ENCODE measurements at places on chromosomes 2 and 18.

- no peak for DNase-seq
Measured at GRCh38 chr2:95347681-95348608, 50.8 kb downstream of the KCNIP3 start.

DNA sequence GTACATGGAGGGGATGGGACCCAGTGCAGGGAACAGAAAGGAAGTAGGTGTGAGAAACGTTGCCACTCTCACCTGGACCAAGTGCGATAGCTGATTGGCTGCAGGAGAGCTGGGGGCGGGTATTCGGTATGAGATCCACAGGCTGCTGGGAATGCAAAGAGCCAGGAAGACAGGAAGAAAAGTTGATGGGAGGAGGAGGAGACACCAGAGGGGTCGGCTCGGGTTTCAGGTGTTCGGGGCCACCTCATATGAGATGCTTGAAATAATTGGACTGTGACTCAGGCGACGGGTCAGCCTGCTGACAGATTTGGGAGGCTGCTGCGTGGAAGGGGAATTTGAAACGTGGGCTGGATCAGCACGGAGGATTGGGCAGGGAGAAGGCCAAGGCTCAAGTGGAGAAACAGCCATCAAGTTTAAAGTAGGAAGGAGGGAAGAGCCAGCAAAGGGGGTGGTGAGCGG is 65.1 kb downstream of the MRPS9 start:
- DNase-seq, result no peak

DNA sequence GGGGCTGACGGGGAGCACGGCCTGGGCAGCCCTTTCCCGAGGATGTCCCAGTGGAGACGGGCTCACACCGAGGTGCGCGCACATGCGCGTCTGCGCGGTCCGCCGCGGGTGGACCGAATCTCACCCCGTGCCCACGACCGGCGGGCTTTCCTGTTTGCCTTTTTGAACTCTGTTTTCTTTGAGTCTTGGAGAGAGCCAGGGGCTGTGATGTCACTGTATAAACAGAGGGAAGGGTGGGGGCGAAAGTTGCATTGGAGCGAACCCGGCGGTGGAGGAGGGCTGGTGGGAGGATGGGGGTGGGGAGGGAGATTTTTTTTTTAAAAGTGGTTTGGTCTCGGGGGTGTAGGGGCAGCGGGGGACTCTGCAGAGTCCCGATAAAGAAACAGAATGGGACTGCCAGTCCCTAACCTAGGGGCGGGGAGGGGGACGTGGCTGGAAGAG is 141.2 kb upstream of the CTAGE1 start:
- DNase-seq, result no peak

DNA sequence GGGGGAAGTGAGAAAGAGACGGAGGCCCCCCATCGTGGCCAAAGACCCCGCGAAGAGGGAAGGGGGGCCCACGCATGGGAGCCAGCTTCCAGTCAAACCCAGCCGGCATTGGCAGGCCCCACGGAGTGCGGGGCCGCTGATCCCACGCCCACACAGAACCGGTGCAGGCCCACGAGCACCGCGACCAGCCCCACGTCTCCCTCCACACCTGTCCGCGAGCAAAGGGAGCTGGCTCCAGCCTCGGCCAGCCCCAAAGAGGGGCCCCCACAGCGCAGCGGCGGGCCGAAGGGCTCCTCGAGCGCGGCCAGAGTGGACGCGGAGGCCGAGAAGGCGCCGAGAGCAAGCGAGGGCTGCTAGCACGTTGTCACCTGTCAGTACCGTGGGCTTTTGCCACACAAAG is 125.0 kb upstream of the TWIST2 start:
- DNase-seq, result no peak

GRCh38 chr2:156437272-156437930 is 1.2 kb downstream of the GPD2 start:
- DNase-seq, result no peak

DNA sequence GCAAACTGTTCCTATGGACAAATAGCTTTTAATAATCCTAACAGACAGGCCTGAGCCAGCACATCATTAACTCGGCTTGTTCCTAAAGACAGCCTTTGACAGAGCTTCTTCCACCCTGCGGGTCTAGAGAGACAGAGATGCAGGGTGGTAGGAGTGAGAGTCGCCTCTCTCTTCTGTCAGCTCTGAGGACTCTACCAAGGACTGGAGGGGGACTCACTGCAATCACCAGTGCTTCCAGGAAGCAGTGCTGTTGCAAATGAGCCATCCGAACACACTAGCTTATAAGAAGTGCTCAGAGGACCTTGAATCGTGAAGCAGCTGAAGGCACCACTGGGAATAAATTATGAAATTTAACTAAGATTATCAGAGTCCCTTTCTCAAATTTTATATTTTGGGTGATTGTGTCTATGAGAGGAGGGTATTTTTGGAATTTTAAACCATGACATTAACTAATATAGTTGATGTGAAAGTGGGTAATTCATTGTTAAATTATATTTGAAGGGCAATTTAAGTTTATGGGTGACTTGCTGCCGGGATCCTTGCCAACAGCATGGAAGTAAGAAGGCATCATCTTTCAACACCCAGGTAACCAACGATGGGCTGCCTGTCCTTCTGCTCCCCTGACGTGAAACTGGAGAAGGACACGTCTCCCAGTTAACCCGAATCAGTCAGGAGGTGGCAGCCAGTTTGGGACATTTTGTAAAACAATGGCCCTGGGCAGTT is 43.6 kb upstream of the PXDN start:
- DNase-seq, result no peak

GRCh38 chr2:25514043-25514637 is 159.2 kb downstream of the DTNB start:
- DNase-seq, result no peak

DNA sequence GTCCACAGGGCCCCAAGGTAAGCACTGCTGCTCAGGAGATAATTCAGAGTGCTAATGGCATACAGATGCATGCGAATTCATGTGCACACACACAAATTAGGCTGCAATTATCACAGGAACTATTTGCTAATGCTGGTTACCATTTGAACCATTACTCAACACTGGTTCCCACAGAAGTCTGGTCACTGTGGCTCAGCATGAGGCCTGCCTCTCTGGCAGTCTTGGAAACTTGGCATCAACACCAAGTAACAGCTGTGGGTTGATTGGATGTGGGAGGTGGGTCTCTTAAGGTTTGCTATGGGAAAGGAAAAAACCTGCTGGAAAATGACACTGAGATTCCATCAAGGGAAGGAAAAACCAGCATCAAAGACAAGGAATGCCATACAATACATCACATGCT is 105.0 kb downstream of the CELF4 start:
- no peak for DNase-seq

GRCh38 chr2:61425605-61426155 is 45.2 kb downstream of the USP34 start:
- DNase-seq, result peak; percentile 13

- no peak for DNase-seq
Measured at GRCh38 chr2:28135324-28135723, 244.8 kb downstream of the BABAM2 start.

- DNase-seq, result peak; percentile 31
Measured at GRCh38 chr2:170716851-170717598, 1.9 kb downstream of the SP5 start.

DNA sequence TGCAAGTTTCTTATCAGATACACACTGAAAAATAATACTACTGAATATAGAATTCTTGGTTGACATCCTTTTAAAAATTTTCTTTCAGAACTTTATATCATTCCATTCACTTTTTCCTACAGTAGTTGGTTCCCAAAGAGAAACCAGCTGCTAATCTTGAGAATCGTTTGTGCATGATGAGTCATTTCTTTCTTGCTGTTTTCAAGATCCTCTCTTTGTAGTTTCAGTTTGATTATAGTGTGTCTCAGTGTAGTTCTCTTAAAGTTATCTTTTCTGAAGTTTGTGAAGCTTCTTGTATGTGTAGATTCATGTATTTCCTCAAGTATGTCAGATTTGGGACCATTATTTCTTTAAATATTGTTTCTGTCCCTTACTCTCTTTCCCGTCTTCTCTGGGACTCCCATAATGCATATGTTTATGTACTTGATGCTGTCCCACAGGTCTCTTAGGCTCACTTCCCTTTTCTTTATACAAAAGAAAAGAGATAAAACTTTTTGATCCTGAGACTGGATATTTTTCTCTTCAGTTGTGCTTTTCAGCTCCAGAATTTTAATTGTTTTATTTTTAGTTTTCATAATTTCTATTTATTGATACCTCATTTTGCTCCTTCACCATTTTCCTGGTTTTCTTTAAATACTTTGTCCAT is 801.0 kb downstream of the TDRD15 start:
- DNase-seq, result no peak

DNA sequence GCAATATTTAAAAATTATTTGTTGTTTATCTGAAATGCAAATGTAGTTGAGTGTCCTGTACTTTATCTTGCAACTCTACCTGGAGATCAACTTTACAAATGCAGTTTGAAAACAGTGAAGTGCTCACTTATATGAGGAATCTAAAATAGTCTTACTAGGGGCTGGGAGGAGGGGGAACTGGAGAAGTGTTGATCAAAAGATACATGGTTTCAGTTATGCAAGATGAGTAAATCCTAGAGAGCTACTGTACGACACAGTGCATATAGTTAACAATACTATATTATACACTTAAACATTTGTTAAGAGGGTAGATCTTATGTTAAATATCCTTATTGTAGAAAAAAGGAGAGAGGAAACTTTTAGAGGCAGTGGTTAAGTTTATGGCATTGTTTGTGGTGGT is 241.9 kb downstream of the BCL11A start:
- no peak for DNase-seq

GRCh38 chr18:57585855-57586250 is 649 bp downstream of the FECH start:
- no peak for DNase-seq

GRCh38 chr18:40222776-40223175 is 1732.3 kb upstream of the PIK3C3 start:
- no peak for DNase-seq

GRCh38 chr2:224520064-224520463 is 65.1 kb downstream of the CUL3 start:
- DNase-seq, result peak; percentile 7

- DNase-seq, result peak; percentile 13
Measured at GRCh38 chr2:109217362-109218086, 88.5 kb downstream of the SH3RF3 start.

- DNase-seq, result no peak
Measured at GRCh38 chr2:51420511-51420910, 388.6 kb upstream of the NRXN1 start.

DNA sequence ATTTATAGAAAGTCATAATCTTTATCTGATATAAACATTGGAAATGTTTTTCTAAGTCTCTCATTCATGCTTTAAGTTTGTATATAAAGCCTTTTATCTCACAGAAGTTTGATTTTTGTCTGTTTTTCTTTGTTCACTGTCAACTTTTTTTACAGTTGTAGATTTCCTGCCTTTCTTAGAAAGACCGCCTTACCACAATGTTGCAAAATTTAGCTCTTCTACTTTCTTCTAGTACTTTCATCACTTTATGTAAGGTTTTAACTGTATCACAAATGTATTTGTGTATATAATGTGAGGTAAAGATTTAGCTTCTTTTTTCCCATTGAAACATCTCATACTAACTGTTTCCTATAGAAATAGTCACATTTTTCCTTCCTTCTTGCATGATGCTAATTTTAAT is 136.1 kb downstream of the DNAH6 start:
- no peak for DNase-seq

- DNase-seq, result no peak
Measured at GRCh38 chr2:47265158-47265557, 110.0 kb upstream of the STPG4 start.

GRCh38 chr2:215447673-215448081 is 11.8 kb upstream of the FN1 start:
- DNase-seq, result no peak

GRCh38 chr2:10759151-10759714 is 37.8 kb downstream of the ATP6V1C2 start:
- no peak for DNase-seq

DNA sequence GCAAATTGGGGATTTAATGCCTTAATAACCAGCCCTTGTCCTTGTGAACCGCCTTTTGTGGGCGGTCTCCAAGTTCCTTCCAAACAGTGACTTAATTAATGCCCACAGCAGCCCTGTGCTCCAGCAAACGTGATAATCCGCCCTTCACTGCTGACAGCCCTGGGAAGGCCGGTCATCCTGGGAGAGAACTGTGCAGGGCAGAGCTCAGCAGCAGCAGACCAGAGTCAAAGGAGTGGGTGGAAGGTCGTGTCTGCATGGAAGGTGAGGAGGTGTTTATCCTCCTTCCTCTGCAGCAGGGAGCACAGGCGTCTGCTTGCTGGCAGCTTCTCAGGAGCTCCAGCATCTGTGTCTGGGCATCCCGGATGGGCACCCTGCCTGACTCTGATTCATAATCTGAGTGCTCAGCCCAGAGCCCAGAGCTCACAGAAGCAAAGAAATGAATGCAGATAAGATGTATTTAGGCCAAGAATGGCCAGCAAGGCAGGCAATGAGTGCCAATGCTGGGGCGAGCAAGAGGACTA is 270.0 kb upstream of the PXDN start:
- DNase-seq, result no peak

DNA sequence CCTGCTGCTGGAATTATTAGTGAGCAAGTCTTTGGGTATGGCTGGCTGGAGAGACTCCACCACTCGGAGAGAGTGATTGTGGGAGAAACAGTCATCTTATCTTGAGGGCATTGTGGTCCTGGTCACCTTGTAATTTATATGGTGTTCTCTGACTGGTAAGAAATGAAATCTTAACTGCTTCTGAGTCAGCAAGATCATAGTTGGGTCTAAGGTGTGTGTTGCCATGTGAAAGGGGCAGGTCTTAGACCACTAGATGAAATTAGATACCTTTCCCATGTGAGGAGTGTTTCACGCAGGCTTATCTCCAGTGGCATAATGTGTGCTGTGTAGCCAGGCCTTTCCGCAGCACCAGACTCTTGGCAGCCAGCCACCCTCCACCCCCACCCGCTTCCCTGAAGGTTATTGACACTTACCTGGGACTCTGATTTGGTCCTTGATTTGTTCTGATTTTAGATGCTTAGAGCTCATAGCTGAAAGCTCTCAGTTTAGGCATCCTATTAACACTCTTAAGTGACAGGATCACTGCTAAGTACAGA is 7.7 kb downstream of the MAPRE3 start:
- no peak for DNase-seq

DNA sequence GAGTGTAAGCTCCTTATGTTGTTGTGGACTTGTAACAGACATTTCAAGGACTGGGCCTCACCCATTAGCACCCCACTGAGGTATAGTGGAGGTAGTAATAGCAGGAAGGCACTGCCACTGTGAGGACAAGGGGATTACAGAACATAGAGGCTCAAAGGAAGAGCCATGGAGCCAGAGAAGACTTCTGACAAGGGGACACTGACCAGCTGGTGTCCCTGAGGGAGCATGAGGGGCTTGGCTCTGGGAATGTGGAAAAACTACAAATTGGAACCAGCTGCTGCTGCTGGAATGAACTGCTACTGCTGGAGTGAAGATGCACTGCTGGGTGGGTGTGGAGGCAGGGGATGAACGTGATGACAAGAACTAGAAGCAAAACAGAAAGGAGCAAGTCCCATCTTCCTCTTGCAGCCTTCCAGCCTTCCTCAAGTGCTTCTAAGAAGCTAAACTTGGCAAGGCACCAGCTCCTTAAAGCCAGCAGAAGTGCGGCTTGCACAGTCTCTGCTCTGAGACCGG is 167.3 kb upstream of the NOSTRIN start:
- no peak for DNase-seq

- DNase-seq, result no peak
Measured at GRCh38 chr2:234643407-234643806, 146.5 kb upstream of the ARL4C start.
